Stimulated activated CD4-positive, alpha-beta T cell treated with anti-CD3 and anti-CD28 coated beads, TNF-alpha, amount 100 ng/mL, for 1 hour (primary cell): ENCODE measurements at places on chromosomes 16 and 17.

GRCh38 chr17:34254651-34255380 is at the start of gene CCL2:
TSS of gene CCL2 (plus strand) at chr17:34255285. CDS start at chr17:34255350, 65 bp downstream.
- DNase-seq, result no peak

DNA sequence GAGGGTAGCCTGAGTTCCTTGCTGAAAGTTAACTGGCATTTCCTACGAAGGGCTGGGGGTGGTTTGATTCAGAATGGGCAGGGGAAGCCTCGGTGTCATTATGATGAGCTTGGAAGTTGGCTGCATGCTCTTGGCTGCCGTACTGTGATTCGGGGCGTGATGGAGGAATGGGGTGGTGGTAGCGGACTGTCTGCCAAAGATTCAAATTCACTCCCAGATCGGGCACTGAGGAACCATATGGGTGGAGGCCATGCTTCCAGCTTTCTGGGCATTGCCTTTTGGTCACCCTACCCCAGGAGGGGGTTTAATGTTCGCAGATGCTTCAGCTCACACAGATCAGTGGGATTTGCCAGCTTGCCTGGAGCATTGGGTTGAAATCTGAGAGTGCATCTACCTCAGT is 492.8 kb upstream of the EEF2KMT start:
- DNase-seq, result no peak

DNA sequence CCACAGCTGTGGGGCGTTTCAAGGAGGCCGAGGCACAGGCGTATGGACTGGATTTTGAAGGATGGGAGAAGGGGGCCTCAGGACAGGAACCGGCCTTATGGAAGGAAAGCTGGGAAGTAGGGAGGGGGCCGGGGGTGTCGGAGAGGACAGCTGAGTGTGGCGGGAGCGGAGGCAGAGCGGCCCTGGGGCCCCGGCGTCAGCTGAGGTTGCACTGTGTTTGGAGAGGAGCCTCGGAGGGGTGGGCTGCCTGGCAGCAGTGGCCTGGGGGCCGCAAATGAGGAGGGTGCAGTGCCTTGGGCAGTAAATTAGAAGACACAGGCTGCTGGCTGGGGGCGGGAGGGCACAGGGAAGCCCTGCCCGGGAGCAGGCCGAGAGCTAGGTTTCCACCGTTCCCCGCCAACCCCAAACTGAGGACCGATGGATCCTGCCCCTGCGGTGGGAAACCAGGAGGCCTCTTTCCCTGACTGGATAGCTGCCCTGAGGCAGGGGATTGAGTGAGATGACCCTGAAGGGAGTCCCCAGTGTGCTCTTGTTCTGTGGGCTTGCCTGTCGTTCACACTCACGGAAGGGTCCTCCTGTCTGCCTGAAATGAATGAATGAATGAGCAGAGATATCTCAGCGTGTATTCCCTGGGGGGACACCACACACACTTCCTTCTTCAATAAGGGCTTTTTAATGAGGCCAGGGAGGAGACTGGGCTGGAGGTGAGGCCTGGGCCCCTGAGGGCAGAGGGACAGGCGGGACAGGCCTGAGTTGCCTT is 18.4 kb downstream of the FOXJ1 start:
- no peak for DNase-seq

GRCh38 chr17:81552244-81553017 is at the start of gene FAAP100:
TSS of gene FAAP100 (minus strand) at chr17:81552353. CDS start at chr17:81552330, 23 bp downstream.
- peak; percentile 75 for DNase-seq

- DNase-seq, result no peak
Measured at GRCh38 chr16:27267037-27267677, 1.4 kb downstream of the NSMCE1 start.

GRCh38 chr17:57612202-57613071 is 132.7 kb downstream of the CCDC182 start:
- DNase-seq, result no peak

DNA sequence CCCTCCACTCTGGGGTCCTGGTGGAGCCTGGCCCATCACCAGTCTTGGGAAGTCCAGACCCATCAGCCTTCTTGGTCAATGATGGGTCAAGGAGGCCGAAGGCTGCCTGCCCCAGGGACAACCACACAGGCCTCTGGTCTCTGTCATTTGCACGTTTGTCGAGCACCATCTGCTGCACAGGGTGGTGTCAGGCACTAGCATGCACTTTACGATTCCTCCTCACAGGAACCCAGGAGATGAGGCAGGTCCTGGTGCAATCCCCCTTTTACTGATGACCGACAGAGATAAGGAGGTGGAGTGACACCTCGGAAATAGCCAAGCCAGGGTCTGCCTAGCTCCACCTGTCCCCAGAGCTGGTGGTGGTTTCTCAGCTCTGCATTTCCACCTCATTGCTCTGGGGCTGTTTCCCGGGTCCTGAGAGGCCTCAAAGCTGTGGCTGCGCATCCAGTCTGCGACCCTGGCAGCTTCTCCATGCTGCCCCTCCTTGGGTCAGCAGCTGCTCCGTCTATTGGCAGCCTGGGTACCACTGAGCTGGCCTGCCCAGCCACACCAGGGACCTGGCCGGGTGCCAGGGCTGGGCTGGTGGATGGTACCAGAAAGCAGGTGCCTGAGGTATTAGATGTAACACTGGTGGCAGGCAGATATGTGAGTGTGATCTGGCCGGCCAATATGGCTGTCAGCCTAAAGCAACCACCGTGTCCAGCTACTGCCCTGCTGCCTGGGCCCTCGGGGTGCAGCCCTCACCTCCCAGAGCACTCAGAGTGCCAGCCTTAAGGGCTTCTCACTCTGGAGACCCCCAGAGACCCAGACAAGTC is 10.0 kb downstream of the MMP15 start:
- no peak for DNase-seq

GRCh38 chr16:4535627-4536108 is 2.9 kb downstream of the CDIP1 start:
- no peak for DNase-seq

GRCh38 chr16:75754141-75754540 is 27.9 kb upstream of the CPHXL start:
- no peak for DNase-seq

DNA sequence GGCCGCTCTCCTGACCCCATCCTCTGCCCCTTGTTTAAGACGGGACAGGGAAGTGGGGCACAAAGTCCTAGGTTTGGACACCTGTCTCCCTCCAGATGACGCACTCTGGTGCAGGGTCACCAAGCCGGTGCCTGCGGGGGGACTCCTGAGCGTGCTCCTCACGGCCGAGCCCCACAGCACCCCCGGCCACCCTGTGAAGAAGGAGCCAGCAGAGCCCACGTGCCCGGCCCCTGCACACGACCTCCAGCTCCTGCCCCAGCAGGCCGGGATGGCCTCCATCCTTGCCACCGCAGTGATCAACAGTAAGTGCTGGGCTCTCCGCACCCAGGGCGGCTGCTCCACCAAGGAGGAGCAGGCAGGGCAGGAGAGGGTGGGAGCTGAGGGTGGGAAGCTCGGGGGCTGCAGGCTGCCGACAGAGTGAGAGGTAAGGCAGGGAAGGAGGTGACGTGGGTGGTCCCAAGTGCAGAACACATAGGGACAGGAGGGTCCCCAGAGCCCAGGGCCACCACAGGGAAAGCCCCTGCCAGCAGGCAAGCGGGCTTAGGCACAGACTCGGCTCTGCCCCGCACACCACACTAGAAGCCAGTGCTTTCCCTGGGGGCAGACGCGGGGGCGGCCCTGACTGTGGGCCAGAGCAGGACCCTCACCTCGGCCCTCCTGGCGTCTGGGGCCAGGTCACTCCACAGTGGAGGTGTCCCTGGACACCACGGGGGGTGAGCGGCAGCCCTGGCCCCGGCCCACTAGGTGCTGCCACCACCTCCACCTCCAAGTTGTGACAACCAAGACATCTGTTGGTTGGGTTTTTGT is 42.1 kb upstream of the ZC3H18 start:
- DNase-seq, result no peak

DNA sequence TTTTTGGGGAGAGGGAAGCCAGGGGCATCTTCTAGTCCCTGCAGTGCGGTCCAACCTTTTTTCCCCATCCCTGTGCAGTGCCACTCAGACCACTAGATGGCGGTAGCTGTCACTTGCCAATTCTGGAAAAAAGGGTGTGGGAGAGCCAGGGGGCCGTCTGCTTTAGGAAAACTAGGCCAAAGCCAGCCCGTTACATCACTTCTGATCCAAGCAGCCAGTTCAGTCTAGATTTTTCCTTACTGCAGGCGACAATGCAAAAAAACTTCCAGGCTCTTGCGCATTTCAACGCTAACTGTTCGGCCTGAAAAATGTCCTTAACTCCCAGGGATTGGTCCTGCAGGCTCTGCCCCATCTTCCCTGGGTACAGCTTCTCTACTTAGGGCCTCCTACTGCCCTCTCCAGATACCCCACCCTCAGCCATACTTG is 69.2 kb upstream of the CES5A start:
- peak; percentile 37 for DNase-seq

DNA sequence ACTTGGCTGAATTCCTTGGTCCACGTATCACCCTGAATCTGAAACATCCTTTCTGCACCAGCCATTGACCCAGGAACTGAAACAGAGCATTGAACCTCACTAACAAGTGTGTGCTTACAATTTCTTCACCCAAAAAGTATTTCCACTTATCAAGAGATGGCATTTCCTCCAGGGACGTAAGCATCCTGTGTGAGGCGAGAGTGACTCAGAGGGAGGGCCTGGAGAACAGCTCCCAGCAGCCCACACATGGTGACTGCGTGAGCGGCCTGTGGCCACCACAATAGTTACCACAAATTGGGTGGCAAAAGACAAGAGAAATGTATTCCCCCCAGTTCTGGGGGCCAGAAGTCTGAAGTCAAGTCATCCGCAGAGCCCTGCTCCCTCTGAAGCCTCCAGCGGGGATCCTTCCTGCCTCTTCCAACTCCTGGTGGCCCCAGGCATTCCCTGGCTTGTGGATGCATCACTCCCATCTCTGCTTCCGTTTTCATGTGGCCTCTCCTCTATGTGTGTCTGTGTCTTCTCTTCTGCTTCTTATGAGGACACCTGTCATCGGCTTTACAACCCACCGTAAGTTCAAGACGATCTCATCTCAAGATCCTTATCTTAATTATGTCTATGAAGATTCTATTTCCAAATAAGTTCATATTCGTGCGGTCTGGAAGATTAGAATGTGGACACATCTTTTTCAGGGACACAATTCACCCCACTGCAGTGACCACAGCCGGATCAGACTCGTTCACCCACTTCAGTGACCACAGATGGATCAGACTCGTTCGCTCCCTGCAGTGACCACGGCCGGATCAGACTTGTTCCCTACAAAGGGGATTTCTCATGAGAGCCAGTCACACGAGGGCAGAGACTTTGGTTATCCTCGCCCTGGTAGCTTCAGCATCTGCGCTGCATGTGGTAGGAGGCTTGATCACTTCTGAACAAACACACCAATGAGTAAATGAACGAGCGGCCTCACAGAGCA is 122.6 kb upstream of the FOXF1 start:
- no peak for DNase-seq

- DNase-seq, result peak; percentile 8
Measured at GRCh38 chr16:87608400-87608985, 6.2 kb downstream of the JPH3 start.

DNA sequence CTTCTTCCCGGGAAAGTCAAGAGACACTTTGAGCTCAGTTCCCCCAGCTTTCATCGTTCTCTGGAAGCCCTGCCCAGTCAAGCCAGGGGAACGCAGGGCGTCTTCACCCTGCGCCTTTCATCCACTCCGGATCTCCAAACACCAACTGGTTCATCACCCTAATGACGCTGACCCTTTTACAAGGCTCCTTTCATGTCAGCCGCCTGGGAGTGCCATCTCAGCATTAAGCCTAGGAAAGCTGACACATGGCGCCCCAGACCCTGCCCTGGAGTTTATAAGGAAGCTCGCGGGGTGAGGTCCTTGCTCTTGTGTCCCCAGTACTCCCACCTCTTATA is 594 bp upstream of the DNAJC7 start:
- DNase-seq, result no peak

- no peak for DNase-seq
Measured at GRCh38 chr16:83238949-83239691, 568.7 kb upstream of the HSBP1 start.

GRCh38 chr17:45149669-45150664 is 1.7 kb downstream of the HEXIM1 start:
- no peak for DNase-seq

- DNase-seq, result no peak
Measured at GRCh38 chr17:67594115-67594880, 123.4 kb upstream of the NOL11 start.

DNA sequence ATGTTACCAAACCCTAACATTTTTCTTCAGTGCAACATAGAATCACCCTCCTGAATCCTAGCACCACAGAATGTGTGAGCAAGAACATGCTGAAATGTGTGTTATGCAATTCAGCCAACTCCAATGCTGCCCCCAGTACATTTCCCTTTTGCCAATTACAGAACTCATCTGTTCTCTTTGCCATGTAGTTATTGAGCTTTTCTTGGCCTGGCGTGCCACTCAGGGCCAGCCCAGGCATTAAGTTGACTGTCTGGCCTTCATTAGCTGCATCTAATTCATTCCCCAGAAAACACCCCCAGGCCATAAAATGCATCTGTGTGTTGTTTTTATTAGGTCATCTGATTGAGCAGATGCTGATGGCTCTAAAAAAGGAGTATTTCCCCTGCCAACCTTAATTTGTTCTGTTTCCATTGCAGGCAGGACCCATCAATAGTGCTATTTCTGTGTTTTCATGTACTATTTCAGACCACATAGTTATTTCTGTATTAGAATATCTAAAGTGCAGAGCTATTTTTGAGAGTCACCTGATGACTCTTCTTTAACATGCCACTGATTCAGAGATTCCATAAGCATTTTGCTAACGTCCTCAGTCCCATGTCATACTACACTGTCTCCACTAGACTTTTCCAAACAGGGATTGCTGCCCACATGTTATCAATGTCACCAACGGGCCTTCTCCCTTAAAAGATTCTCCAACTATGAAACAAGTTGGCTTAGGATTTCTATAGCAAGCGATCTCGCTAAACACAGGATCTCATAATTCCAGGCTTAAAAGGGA is 969.7 kb downstream of the CDH11 start:
- no peak for DNase-seq

DNA sequence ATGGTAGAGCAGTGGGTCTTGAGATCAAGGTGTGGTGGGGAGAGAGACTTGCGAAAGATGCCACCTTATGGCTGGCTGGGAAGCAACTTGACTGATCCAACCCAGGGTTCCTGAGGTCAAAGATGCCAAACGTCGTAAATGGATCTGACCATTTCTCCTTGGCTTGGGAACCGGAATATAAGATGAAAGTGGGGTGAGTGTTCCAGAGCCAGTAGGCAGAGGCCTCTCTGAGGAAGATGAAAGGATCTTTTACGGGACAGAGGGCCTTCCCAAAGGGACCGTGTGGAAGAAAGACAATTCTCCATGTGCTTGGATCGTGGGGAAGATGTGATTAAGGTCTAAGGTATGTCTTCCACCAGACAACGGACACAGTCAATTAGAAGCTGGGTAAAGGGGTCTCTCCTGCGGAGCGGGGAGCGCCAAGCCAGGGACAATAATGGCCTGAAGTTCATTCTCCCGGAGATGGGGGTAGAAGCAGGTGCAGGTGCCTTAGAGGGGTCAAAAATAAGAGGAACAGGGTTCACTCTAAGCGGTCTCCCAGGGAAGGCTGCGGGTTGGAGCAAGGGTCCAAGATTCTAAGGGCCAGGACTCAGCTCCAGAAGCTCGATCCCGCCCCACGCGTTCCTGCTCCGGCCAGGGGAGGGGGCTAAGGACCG is 800 bp downstream of the FXR2 start:
- DNase-seq, result no peak

- DNase-seq, result no peak
Measured at GRCh38 chr16:68508641-68509240, 30.4 kb upstream of the ZFP90 start.
